HCEC 1CT (cell line): ENCODE measurements at places on chromosomes 3 and 15.

DNA sequence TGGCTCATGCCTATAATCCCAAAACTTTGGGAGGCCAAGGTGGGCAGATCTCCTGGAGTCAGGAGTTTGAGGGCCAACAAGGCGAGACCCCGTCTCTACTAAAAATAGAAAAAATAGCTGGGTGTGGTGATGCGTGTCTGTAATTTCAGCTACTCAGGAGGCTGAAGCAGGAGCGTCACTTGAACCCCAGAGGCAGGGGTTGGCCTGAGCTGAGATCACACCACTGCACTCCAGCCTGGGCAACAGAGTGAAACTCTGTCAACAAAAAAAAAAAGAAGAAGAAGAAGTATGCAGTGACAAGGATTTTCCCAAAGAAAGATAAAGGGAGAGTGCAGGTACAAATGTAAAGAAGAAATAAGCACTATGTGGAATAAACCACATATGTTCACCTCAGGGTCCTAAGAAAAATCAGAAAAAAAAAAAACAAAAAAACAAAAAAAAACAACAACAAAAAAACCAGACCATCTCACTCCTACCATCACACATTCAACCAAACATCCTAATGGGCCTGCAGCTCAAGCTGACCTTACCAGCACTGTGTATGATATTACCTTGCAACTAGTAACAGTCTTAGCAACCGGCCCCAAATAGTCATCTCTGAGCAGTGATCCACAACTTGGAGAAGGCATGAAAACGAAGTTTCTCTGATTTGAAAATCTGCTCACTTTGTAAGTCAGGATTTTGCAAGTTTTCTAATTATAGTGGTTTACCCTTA lies 296.7 kb upstream of the PROK2 start:
- no peak for DNase-seq

- DNase-seq: no peak
Measured at GRCh38 chr3:45597171-45597570, 2.6 kb downstream of the LIMD1 start.

DNA sequence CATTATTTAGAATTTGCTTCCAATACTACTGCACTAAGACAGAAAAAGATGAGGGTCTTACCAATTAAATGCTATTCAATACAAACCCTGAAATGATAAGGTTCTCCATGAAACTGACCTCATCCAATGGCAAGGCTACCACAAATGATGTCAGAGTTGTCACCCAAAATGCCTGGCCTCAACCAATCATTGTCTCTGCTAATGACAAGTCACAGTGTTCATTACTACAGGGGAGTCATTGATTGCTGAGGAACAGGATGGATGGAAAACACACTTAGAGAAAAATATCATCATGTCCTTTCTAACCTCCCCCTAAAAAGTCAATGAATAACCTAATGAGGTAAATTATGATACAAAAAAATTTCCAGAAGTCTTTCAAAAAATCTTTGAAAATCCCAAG lies 91.0 kb downstream of the FOXP1 start:
- no peak for DNase-seq

- DNase-seq: peak; percentile 94
Measured at GRCh38 chr3:99783011-99783573, 34.6 kb upstream of the CMSS1 start.

DNA sequence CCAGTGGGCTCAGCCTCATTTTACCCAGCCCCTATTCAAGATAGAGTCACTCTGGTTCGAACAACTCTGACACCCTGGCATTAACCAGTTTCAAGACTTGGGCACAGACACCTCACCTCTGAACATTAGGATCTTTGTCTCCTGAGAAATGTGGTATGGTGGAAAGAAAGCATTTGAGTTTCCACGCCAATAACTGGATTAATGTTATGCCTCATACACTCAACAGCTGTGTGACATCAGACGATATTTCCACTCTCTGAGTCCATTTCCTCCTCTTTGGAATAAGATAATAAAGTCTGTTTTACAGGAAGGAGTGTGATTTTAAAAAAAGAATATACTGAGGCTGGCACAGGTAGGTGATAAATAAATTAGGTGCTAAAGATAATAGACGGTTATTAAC lies 121.3 kb upstream of the CHL1 start:
- DNase-seq: no peak

GRCh38 chr15:67082007-67082536 lies 16.7 kb downstream of the SMAD3 start:
- no peak for DNase-seq

- no peak for DNase-seq
Measured at GRCh38 chr15:42046597-42046996, 25.8 kb upstream of the PLA2G4E start.

DNA sequence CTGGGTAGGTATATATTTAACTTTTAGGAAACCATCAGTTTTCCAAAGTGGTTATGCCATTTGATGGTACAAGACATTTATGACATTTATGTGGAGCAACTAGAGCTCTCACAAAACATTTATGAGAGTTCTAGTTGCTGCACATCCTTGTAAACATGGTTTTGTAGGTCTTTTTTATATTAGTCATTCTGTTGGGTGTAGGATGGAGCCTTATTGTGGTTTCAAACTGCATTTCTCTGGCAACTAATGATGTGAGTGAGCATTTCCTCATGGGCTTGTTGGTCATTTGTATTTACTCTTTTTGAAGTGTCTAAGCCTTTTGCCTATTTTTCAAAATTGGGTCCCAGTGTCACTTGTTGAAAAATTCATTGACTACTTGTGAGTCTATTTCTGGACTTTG lies 45.7 kb upstream of the MGLL start:
- peak; percentile 67 for DNase-seq
